ENCODE measurements at places on chromosomes 7 and 10. TPM values are rescaled to one million over a fixed set of nuclear protein-coding genes. Genes with fewer than 3 reads are reported as not detected.

The C10orf71 gene
- total RNA-seq: not detected

The LRRTM3 gene
- not detected for total RNA-seq

The PSAP gene
- total RNA-seq: 588 TPM

The ASAH2 gene
- total RNA-seq: 0.20 TPM

The MMRN2 gene
- 9.7 TPM for total RNA-seq

The SEMA3E gene
- 1.2 TPM for total RNA-seq

The PARD3 gene
- total RNA-seq: 61.9 TPM

The MACROH2A2 gene
- total RNA-seq: 83.1 TPM

The TMEM139 gene
- not detected for total RNA-seq

The PPP1R17 gene
- total RNA-seq: not detected

The IMMP2L gene
- 22.9 TPM for total RNA-seq

The TES gene
- not detected for total RNA-seq

The CALHM3 gene
- not detected for total RNA-seq

The LRRD1 gene
- not detected for total RNA-seq

The GPC2 gene
- 8.8 TPM for total RNA-seq

Measured in G401 (cell line).